CD4-positive, alpha-beta T cell (primary cell): ENCODE measurements at places on chromosomes 2 and 18. TPM values are rescaled to one million over a fixed set of nuclear protein-coding genes. Genes with fewer than 3 reads are reported as not detected.

The PID1 gene
- 0.38 TPM for total RNA-seq

- no peak for DNase-seq
These were observed 45.6 kb upstream of the MSH6 start for GRCh38 chr2:47737191-47737975.

The ABCG5 gene
- not detected for total RNA-seq

- DNase-seq: peak; percentile 53
These were observed 7.9 kb downstream of the PKP4 start for GRCh38 chr2:158464426-158465281.

- no peak for DNase-seq
These were observed 825.7 kb downstream of the SUCLG1 start for GRCh38 chr2:83633423-83633822.

DNA sequence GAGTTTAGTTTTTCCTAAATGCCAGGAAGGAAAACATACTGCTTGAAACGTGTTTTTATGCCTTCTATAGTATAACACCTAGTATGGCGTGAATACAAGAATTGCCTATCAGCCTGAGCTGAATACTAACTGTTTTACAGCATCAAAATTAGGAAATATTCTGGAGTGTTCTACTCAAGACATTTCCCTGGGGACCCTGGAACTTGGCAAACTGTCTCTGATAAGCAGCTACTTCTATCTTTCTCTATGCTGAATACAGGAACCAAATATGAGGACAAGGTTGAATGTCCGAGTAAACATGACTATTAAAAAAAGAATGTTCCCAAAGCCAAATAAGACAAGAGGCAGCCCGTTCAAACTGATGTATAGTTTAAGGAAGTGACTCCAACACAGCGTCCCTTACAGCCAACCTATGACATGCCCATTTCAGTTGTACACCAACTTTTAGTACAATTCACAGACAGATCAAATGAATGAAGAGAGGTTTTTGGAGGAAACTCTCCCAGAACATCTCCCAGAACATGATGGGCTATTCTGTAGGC is 951.3 kb upstream of the ACVR2A start:
- DNase-seq: no peak

The ZNF521 gene
- not detected for total RNA-seq

DNA sequence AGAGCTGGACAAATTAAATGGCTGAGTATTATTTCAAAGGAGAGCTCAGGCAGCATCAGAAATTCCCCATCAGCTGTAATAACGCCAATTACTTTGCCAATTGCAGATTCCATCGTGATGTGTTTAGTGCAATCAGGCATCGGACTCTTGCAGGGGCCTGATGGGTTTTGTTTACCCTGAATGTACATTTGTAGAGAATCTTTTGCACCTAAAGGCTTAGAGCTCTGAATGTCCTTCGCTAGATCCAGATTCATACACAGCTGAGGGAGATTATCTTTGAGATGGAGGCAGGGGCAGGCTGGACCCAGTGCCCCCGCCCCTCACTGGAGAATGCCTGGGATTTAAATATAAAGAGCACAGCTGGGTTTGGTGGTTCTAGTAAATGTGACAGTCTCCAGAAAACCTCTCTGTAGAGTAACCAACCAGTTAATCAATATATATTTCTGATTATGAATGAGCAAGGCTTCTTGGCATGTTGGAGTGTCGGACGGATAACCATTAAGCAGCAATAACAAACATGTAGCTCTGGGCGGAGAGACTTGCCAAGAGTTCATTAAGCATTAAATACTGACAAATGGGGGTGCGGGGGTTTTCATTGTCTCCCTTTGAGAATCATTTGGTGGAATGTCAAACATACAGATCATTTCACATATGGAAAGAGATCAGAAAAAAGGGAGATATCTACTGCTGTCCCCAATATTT is 200.9 kb downstream of the SETBP1 start:
- DNase-seq: no peak

GRCh38 chr2:227007148-227007547 is 156.9 kb downstream of the COL4A4 start:
- no peak for DNase-seq

- no peak for DNase-seq
These were observed 111.4 kb downstream of the DCDC2C start for GRCh38 chr2:3814706-3815245.

DNA sequence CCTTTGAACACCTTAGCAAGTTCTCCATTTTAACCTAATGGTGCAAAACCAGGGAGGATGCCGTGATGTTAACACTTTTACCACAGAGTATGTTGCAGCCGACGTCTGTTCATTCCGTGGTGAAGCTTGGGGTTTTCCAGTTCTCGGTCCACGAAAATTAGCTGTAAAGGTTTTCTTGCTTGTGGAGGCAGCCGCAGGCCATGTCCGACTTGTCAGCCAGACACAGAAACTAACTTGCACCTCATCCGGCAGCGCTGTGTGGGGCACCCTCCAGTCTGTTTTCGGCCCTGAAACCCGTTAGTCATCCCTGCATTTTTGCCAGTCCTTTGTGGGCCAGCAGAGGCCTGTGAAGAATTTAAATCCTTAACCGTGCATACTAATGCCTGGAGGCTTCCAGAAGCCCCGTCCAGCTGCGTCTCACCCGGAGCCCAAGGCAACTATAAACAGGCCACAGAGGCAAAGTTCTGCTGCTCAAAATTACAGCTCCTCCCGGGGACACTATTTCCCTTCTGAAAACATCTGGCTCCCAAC is 70.6 kb downstream of the SH3YL1 start:
- DNase-seq: peak; percentile 77

GRCh38 chr18:9535430-9535991 is 60.2 kb downstream of the RALBP1 start:
- DNase-seq: no peak

The ASB18 gene
- not detected for total RNA-seq

DNA sequence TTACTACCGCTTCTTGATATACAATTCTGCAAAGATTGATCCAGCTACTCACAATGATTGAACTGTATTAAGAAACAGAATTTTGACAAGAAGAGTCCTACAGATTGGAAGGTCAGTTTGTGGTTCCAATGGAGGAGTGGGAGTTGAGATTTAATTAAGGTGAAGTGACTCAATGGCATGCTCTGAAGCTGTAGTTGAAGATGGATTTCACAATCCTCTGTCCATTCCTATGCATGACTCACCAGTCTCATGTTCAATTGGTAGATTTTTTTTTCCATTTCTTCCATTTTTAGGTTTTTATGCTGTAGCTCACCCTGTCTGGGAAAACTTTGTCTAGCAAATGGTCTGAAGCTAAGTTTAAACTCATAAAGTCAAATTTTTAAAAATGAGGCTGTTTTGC is 83.3 kb downstream of the DPP4 start:
- DNase-seq: no peak

The SLC9A2 gene
- total RNA-seq: not detected
